ENCODE measurements at places on chromosomes 12 and 14. TPM values are rescaled to one million over a fixed set of nuclear protein-coding genes. Genes with fewer than 3 reads are reported as not detected.

CLEC2A gene
- total RNA-seq = not detected

GDF11 gene
- total RNA-seq = 10.0 TPM

STXBP6 gene
- total RNA-seq = 40.2 TPM

KRT3 gene
- total RNA-seq = not detected

PPP1R36 gene
- 1.1 TPM for total RNA-seq

Measured in LHCN-M2 (cell line).